Panc1 (cell line): ENCODE measurements at places on chromosomes 2 and 18. TPM values are rescaled to one million over a fixed set of nuclear protein-coding genes. Genes with fewer than 3 reads are reported as not detected.

DNA sequence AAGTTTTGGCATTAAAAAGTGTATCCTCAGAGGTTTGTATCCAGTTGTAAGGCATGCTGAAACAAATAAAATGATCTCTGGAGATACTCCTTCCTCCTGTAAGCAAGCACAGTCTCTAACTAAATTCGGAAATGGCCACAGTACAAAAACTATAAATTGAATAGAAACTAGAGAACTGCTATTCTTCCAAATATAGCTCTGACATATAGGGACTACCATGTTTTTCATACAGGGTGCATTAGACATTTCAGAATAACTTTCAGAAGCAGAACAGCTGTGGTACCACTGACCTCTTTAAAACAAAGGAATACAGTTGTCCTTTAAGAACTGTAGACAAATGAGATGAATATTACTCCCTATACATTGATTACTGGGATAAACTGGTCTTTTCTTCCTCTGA is 568.5 kb downstream of the ARHGAP15 start:
- no peak for DNase-seq

DNA sequence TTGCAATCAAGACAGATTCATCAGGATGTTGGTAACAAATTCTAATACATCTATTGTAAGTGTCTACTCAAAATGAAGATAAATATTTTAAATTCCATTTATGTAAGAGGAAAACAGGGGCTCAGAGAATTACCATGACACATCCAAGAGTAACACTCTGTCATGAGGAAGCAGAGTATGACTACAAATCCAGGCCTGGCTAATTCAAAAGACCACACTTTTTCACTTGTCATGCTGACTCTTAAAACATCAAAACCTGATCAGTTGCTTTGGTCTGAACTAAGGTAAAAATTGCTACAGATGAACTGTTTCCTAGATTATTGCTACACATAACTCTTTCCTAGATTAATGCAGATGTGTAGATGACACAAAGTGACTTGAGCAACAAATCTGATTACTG is 880.6 kb downstream of the TSN start:
- DNase-seq = no peak

DNA sequence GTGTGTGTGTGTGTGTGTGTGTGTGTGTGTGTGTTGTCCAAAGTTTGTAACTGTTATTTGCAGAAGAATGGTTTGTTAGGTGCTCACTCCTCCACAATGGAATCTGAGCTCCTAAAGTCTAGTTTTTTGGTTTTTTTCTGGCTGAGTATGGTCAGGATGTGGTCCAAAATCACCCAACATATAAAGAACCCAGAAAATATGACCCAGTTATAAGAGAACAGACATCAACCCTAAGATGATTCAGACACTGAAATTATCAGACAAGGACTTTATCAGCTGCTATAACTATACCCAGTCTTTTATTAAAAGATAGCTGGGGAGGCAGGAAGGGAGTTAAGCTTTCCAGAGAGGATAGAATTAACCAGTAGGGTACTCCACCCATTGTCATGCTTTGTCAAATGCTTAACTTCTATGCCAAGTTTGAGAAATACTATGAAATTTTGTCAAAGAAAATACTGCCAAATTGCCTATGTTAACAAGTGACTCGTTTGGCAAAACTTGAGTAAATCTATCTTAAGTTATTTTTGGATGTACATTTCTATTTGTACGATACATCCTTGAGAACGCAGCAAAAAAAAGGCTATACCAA is 57.5 kb downstream of the TANK start:
- DNase-seq = no peak

GRCh38 chr2:54077088-54077900 is 38.1 kb upstream of the ACYP2 start:
- DNase-seq = no peak

The TDRD15 gene
- total RNA-seq = not detected

The DHRS9 gene
- total RNA-seq = 0.21 TPM
